ENCODE measurements at places on chromosomes 6 and 20.

GRCh38 chr6:17622144-17622543 is 22.0 kb downstream of the FAM8A1 start:
- no peak for DNase-seq

- peak; percentile 83 for DNase-seq
Observed at GRCh38 chr6:20933057-20933788, 399.0 kb downstream of the CDKAL1 start.

GRCh38 chr6:125163811-125164210 is 10.2 kb downstream of the TPD52L1 start:
- DNase-seq = no peak

- DNase-seq = no peak
Observed at GRCh38 chr20:35893942-35894341, 60.4 kb downstream of the SCAND1 start.

GRCh38 chr6:119166024-119166784 is 87.7 kb upstream of the FAM184A start:
- no peak for DNase-seq

GRCh38 chr20:35005463-35005961 is 49.8 kb downstream of the MYH7B start:
- DNase-seq = no peak

- DNase-seq = no peak
Observed at GRCh38 chr6:144083172-144083571, 12.2 kb downstream of the SF3B5 start.

GRCh38 chr6:73525546-73526330 is 4.9 kb upstream of the EEF1A1 start:
- no peak for DNase-seq

- no peak for DNase-seq
Observed at GRCh38 chr6:20328266-20328923, 73.3 kb upstream of the E2F3 start.

DNA sequence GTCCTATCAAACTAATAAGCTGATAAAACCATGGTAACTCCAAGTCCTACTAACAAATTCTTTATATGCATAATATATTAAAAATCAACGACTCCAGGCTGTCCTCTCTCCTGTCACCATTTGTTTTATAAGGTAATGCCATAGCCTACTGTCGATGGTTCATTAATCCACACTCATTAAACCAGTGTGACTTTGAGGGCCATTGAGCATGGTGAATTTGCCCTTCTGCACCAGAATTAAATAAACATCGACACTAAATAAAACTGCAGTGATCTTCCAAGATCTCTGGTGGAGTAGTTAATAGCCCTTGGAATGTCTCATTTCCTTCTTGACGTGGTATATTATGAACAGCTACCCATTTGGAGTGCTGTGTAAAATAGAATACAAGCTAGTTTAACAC is 358.5 kb downstream of the CBLN4 start:
- DNase-seq = no peak

GRCh38 chr6:568954-569523 is 87.9 kb downstream of the HUS1B start:
- no peak for DNase-seq

- no peak for DNase-seq
Observed at GRCh38 chr6:142954844-142955243, 9.9 kb upstream of the HIVEP2 start.

DNA sequence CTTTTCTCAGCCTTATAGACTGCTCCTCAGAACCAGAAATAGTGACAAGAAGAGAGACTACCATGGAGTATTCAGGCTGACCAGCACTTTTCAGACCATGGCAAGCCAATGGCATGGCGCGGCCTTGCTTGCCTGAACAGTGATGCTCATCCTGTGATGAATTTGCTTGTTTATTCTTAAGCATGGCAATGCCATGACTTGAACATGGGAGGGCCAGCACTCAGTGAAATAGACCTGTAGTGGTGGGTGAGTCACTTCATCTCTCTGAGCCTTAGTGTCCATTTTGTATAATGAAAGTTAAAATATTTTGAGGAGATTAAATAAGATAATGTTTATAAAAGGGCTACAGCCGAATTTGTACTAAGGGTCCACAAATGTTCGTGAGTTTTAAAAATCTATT is 79.1 kb downstream of the LRRC1 start:
- no peak for DNase-seq

DNA sequence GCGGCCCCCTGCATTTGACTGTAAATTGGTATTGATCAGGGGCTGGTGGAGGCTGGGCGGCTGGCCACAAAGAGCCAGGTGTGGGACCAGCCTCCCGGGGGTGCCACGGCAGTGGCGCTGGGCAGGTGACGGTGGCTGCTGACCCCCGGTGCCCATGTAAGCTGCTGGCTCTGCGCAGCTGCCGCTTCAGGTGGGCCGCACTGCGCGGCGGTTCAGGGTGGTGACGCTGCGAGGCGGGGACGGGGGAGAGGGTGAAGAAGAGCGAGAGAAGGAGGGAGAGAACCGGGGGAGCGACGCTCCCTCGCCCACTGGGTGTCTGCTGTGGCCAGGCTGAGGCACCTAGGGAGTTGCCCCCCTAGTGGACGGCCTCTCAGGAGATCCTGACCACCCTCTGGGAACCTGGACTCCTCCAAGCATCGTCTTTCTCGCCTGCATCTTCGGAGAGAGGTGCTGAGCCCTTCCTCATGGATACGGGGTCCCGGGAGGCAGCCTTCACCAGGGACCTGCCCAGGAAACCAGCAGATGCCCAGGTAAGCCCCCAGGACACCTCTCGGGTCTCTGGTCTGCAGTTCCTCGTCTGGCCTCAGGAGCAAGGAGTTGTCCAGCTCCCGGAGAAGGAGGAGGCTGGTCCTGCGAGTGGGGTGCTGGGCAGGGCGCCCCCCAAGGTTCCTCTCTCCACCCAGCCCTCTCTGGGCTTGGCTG is 77.5 kb upstream of the GATA5 start:
- DNase-seq = no peak

DNA sequence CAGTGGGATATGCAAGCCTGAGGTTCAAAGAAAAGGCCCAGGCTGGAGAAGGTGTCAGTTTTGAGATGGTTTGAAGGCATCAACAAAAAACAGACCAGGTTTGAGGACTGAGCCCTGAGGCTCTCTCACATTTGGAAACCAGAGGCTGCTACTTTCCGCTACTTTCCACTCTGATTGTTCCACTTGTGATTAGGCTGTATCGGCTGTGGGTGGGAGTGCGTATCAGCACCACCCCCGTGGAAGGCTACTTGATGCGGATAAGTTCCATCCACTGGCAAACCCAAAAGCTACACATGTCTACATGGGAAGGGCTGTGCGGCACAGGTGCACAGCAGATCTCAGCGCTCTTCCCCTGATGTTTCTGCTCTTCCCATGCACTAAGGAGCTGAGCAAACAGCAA is 198.7 kb downstream of the GMPR start:
- DNase-seq = no peak

GRCh38 chr6:136641166-136641565 is 90.9 kb upstream of the MAP7 start:
- no peak for DNase-seq

DNA sequence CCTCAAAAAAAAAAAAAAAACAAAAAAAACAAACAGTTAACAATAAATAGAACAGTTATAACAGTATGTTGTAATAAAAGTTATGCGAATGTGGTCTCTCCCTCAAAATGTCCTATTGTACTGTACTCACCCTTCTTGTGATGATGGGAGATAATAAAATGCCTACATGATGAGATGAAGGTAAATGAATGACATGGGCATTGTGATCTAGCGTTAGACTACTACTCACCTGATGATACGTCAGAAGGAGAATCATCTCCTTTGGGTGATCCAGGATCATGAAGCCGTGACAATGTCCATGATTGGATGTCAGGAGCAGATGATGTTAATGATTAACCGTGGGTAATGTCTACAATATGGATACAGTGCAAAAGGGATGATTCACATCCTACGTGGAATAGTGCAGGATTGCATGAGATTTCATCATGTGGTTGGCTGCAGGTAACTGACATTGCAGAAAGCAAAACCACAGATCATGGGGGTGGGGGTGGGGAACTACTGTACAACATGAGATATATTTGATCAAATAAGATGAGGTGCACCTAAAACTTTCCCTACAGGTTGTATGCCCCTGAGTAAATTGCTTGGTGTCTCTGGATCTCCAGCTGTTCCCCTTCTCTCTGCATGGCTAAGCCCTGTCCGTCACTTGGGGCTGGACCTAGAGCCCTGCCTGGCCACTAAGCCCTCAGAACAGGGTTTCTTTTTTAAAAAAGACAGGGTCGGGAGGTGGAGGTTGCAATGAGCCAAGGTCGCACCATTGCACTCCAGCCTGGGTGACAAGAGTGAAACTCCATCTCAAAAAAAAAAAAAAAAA is 6.2 kb upstream of the RBCK1 start:
- no peak for DNase-seq

GRCh38 chr6:156662025-156662445 is 115.1 kb upstream of the ARID1B start:
- no peak for DNase-seq

GRCh38 chr20:43949741-43950618 is 35.3 kb downstream of the TOX2 start:
- no peak for DNase-seq

DNA sequence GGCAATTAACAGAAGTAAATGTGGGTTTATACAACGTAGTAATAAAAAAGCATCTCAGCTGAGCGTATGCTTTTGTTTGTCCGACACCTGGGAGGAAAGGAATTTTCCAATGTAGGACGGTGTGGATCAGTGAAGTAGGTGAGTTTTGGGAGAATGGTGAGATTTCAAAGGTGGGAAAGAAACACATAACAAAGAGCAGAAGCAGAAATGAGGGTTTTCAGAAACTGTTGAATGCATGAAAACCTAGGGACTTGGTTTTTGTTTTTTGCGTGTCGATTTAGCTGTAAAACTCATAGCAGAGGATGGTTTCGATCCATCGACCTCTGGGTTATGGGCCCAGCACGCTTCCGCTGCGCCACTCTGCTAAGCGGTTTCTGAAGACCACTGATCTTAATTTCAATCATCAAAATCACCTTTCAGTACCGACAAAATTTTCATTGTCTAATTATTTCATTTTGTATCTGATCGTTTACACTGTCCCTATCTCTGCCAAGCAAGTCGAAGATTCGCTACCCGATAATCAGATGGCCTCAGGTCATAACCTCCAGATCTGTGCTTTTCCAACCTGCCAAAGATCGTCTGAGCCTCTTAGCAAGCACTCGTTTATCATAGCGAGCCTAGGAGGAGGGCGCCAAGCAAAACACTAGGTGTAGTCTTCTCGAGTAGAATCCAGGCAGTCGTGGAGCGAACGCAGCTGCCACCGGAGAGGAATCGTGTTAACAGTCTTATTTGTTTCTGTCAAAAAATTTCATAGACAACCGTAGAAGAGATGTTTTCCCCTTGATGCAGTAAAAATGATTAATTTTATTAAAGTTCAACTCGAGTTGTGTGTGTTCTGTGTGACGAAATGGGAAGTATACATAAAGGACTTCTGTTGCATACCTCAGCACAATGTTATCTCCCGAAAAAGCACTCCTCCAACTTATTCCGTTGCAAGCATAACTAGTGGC is 20.9 kb upstream of the POM121L2 start:
- DNase-seq = peak; percentile 31

DNA sequence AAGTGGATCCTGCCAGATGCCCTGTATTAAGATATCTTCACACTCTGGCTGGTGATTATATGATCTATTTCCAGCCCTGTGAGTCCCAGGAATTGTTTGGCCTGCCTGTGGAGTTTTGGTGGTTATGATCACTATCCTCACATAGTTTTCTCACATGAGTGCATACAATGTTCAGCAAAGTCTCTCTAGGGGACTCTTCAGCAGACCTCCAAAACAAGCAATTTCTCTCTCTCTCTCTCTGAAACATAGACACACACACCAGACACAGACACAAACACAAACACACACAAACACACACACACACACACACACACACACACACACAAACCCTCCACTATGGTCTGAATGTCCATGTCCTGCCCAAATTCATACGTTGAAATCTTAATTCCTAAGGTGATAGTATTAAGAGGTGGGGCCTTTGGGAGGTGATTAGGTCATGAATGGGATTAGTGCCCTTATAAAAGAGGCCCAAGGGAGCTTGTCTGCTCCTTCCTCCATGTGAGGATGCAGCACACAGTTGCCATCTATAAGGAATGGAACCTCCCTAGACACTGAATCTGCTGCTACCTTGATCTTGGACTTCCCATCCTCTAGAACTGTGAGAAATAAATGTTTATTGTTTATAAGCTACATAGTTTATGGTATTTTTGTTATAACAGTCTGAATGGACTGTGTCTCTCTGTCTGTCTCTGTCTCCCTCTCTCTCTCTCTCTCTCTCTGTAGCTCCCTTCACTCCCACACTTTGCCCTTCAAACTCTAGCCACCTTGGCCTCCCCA is 22.0 kb upstream of the SYNJ2 start:
- no peak for DNase-seq

- no peak for DNase-seq
Observed at GRCh38 chr6:122709922-122710512, 69.5 kb upstream of the FABP7 start.

DNA sequence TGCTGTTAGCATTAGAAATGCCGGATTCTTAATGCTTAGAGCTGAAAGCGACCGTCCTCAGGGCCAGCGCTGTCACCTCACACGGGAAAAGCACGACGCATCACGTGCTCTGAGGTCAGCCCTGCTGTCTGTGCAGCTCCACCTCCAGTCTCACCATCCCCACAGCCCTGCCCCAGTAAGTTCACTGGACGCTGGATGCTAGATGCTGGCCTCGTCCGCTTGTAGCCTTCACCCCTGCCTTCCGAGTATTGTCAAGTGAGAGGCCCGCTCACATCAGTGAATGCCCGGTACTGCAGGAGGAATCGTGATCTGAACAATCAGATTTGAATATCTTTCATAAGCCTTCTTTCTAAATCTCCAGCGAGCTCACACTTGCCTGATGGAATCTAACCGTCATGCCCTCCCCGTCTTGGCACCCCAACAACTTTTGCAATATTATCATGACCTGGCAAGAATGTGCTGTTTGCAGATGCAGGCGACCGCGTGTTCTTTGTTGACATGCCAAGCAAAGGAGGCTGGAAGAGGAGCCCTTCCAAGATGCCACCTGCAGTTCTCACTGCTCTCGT is 64.9 kb downstream of the DLL1 start:
- DNase-seq = peak; percentile 14

DNA sequence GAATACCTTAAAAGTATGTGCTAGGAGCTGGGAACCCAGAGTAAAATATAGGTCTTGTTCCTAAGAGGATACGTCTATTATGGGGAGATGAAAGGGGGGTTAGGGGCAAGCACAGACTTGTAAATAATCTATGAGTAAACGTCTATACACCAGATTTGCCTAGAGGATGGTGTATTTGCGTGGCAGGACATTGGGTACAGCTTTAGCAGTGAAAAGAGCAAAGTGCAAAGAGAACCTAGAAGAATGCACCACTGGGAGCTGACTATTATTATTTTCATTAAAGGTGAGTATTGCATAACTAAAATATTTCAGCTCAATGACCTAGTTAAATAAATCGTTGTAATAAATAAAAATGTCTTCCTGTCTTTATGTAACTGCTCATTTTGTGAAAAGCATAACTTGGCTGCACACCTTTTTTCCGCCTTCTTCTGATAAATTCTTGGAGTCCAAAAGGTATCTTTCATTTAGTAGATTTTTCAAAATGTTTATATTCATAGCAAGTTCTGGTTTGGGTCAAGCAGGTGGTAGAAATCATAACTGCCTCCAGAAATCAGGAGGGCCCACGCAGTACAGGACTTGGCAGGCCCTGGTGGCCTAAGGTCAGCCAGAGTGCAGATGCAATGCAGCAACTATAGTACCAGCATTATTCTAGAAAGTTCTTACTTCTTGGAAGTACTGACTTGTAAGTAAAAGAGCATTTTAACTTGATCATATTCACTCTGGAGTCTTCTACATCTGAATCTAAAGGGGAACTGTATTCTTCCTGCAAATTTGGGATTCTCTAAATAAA is 357.2 kb downstream of the PLCB1 start:
- DNase-seq = no peak
